Cardiac muscle cell (in vitro differentiated cells and primary cell): ENCODE measurements at places on chromosomes 5 and 9. TPM values are rescaled to one million over a fixed set of nuclear protein-coding genes. Genes with fewer than 3 reads are reported as not detected.

DNA sequence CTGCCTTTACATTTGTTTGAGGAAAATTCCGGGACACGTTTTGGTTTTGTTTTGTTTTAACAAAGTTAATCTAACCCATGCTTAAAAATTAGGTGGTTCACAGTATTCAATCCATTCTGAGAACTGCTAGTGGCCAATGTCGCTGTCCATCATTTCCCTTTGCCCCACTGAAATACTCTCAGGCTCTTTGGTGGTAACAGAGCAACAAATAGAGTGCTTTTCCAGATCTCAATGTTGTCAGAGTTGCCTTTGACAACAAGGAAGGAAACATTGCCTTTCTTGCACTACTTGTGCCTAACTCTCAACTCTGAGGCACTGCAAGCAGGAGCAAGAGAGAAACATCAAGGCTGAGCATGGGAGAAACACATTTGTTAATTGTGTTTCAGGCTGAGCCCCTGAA lies 154.0 kb downstream of the MCTP1 start:
- no peaks in the 10 kb centered on the region for H3K27me3 ChIP-seq
- H3K4me3 ChIP-seq = no peak overlapping the region
- no peaks in the 10 kb centered on the region for H3K36me3 ChIP-seq
- H3K27ac ChIP-seq = no peak overlapping the region
- H3K4me1 ChIP-seq = no peaks in the 10 kb centered on the region
- DNase-seq = no peak

- H3K36me3 ChIP-seq = no peaks in the 10 kb centered on the region
- no peak overlapping the region for H3K27ac ChIP-seq
- H3K4me1 ChIP-seq = no peaks in the 10 kb centered on the region
- no peak for DNase-seq
- no peak overlapping the region for H3K4me3 ChIP-seq
These were observed 140.6 kb upstream of the ZNF366 start for GRCh38 chr5:72647806-72648205.

GRCh38 chr5:66582499-66583165 lies 13.6 kb upstream of the MAST4 start:
- no peak overlapping the region for H3K4me3 ChIP-seq
- H3K27me3 ChIP-seq = no peaks in the 10 kb centered on the region
- H3K27ac ChIP-seq = no peak overlapping the region

Gene ADAMTS13
- polyA plus RNA-seq = 10.1 and 11.2 TPM in 2 replicates

- H3K27ac ChIP-seq = no peak overlapping the region
- no peak overlapping the region for H3K4me3 ChIP-seq
- DNase-seq = no peak
- no peaks in the 10 kb centered on the region for H3K27me3 ChIP-seq
- H3K36me3 ChIP-seq = peaks cover 20% of the 10 kb centered on the region
These were observed 11.0 kb downstream of the SNAPC3 start for GRCh38 chr9:15433661-15434060.

DNA sequence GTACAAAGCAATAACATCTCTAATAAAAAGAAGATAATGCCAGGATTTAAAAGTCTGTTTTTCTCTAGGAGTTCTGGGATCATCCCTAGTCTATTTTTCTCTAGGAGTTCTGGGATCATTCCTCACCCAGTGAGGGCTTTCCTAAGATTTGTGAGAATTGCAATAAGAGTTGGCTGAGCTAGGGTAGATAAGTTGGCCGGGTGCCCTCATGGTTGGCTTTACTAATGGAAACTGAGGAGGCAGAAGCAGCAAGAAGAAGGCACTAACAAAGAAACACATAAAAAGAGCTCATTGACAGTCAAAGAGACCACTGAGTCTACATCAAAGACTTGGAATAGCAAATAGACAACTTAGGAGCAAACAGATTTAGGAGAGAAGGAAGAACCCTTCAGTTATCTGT lies 4.2 kb downstream of the SLC1A3 start:
- no peaks in the 10 kb centered on the region for H3K27me3 ChIP-seq
- DNase-seq = no peak
- H3K36me3 ChIP-seq = no peaks in the 10 kb centered on the region
- H3K4me3 ChIP-seq = no peak overlapping the region
- H3K4me1 ChIP-seq = peaks cover 41% of the 10 kb centered on the region
- H3K27ac ChIP-seq = no peak overlapping the region

GRCh38 chr9:18422296-18423036 lies 51.5 kb upstream of the ADAMTSL1 start:
- H3K27me3 ChIP-seq = no peaks in the 10 kb centered on the region
- H3K27ac ChIP-seq = peak overlapping the region; percentile 69
- H3K4me3 ChIP-seq = no peak overlapping the region

DNA sequence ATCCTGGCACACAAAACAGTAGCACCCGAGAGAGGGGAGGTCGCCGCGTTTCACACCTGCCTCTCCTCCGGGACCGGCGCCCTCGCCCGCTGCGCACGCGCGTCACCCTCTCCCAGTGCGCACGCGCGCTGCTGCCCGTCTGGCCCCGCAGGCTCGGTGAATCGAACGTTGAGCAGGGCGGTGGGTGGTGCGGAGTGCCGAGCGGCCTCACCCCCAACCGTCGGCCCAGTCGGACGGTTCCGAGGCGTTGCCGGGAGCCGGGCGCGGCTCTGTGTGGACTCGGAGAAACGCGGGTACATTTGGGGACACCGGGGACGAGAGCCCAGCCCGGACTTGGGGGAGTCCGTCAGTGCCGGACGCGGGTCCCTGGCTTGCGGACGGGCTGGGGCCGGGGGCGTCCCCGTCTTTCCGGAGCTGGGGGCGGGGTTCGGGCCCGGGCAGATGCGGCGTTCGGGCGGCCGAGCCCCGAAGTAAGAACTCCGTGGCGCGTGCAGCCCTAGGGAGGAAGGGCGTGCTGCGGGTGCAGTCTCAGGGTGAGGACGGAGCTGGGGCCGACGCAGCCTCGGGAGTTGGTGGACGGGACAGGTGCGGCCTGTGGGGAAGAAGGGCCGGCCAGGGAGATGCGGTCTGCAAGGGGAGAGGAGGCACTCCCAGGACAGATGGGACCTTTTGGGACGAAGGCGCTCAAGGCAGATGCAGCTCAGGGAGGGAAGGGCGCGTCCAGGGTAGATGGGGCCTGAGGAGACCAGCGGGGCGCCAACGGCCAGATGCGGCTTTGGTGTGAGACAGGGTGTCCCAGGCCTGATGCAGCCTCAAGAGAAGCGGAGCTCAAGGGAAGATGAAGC lies at the start of gene POMT1:
Gene POMT1, plus strand, starts transcription at position 138 of the 845 bp plus-strand sequence. CDS start 1,301 bp downstream, outside the sequence.
- H3K27ac ChIP-seq = peak within 1 kb of the TSS; percentile 80
- H3K4me3 ChIP-seq = peak within 1 kb of the TSS; percentile 100
- DNase-seq = peak; percentile 91
- peaks cover 7% of the 10 kb centered on the region for H3K4me1 ChIP-seq
- peaks cover 20% of the 10 kb centered on the region for H3K36me3 ChIP-seq

Gene PCDHA9
- polyA plus RNA-seq = 0.70 and 0.72 TPM in 2 replicates
